Activated CD4-positive, alpha-beta T cell treated with anti-CD3 and anti-CD28 coated beads, Interleukin-2, amount 50 U/mL, for 48 hours (primary cell): ENCODE measurements at places on chromosomes 4 and X.

- DNase-seq: no peak
Observed at GRCh38 chrX:51917604-51918003, 24.2 kb downstream of the MAGED1 start.

DNA sequence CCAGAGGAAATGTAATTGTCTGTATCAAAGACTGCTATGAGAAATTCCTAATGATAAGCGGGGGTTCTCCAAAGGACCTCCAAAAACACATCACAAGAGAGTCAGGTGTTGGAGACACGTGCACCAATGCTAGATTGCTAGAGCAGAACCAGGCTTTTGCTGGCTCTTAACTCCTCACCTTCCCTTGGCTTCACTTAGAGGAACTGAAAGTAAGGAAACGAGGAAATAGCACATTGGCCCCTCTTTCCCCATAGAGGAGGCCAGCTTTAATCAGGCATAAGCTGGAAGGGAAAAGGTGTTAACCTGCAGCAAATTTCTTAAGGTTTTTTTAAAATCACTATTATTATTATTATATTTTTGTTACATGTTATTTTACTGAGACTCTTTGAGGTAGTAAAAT is 13.6 kb downstream of the OTC start:
- DNase-seq: no peak

GRCh38 chr4:103092245-103092644 is 7.4 kb downstream of the BDH2 start:
- no peak for DNase-seq

DNA sequence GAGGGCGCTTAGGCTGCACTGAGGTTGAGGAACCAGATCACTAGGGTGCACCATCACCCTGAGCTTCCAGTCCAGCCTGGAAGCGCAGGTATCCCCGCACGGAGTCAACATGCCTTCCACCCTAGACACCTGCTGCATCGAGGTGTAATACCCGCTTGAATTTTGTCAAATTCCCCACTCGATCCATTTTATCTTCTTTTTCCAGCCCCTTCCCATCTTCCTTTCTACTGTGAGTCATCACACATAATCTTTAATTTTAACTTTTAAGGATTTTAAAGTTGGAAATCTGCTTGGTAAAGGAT is 821 bp downstream of the PLK4 start:
- DNase-seq: no peak

DNA sequence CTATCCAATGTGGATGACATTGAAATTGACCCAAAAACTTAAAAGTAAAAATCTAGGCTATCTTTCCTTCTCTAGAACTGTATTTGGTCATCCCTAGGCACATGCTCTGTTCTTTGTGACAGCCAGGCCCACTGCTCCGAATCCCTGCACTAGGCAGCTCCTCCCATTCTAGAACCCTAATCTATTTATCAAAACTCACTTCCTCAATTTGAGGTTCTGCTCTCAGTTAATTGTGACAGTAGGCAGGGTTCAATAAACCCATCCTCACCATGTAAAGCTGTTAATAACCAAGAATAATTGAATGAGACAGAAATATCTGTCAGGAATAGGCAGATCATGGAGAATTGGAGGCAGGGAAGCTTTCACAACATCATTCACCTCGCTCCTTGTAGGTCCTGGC is 51.9 kb upstream of the IRF2 start:
- DNase-seq: no peak

DNA sequence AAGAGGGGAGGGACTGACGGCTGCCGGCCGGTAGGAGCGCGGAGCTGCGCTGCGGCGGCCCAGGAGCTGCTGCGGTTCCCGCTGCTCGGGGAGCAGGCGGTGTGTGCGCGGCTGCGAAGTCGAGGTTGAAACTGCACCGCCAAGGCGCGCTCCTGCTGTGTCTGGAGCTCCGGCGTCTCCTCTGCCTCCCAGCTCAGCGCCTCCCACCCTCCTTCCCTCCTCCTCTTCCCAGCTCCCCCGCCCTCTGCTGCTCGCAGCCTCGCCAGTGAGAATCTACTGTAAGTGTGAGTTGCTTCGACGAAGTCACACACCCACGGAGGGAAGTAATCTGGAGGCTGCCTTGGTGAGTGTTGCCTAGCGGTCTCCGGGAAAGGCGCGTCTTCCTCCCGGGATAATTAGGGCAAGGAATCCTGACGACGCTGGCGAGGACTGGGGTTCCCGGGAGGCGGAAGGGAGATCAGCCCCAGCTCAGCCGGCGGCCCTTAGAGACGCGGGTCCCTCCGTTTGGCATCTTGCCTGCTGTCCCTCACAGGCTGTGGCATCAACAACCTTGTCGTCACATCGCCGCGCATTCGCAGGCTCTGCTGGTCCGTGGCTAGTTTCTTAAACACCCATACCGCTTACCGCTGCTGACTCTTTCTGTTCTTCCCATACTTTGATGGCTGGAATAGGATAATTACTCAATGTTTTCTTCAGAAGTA is at the start of gene EPHA5:
TSS of gene EPHA5 (minus strand) at position 159 of the 701 bp plus-strand sequence. CDS start 747 bp downstream, outside the sequence.
- no peak for DNase-seq

DNA sequence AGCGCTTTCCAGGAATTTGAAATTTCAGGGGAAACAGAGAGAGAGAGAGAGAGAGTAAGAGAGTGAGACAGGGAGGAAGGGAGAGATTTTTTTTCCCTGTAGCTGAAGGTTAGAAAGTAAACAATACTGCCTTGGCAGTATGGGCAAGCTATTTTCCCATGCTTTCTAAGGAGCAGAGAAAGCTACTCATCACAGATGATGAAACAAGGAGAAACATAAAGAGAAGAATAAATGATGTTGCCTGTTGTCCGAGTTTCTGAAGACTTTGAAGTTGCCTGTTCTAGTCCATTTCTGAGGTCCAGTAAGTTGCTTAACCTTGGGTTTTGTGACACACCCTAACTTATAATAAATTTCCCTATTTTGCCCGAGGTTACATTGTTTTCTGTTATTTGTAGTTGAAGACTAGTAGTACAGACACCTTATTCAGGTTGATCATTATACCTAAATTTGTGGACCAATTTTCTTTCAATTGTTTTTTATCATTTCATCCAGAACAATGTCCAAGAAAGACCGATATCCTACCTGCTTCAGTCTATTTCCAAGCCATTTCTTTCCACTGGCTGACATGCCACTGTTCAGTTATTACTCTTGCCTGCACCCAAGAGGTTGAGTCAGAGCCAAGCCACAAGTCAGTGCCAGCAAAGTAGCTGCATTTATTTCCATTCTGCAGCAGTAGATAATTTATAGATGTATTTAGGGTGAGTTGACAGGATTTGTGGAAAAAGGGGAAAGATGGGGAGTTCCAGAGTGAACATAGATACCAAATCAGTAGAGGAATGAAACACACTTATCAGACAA is 49.7 kb upstream of the SLC16A2 start:
- no peak for DNase-seq

DNA sequence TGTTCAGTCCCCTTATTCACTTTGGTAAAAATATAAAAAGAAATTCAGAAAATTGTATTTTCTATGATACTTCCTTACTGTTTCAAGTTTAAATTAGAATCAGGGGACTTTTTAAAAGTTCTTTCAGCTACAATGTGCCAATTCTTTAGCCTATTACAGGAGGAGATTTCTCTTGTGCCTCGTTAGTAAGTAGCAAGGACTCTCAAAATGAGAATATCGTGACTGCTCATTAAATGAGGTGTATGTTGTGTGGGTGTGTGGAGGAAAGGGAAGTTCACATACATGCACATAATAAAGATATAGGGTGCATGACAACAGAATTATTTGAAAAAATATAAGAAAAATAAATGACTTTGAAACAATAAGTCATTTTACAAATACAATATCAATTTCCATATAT is 190.5 kb downstream of the DTHD1 start:
- no peak for DNase-seq

GRCh38 chrX:1162119-1162916 is 50.1 kb downstream of the CRLF2 start:
- no peak for DNase-seq

DNA sequence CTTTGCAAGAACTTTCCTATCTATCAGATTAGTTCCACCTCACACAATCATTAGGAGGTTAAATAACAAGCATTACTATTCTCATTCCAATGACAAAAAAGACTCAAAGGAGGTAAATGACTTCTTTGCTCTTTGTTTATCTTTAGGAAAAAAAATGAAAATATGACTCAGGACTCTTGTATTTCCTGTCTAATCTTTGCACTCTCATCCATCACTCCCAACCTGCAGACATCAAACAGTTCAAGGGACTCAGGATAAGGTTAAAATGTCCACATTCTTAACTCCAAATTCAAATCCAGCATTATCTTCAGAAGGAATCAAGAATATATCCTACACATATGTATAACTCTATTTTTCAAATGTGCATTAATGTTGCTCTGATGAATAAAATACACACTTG is 139.6 kb downstream of the UNC5C start:
- DNase-seq: no peak
